ENCODE measurements at places on chromosomes 11 and 22.

- no peak for DNase-seq
These were observed 78.3 kb upstream of the AKIP1 start for GRCh38 chr11:8832571-8833260.

- DNase-seq = no peak
These were observed 1255.9 kb downstream of the TBC1D22A start for GRCh38 chr22:48018346-48018745.

GRCh38 chr22:17767233-17768065 lies 6.8 kb downstream of the BID start:
- DNase-seq = no peak

- no peak for DNase-seq
These were observed 2.9 kb upstream of the ENTHD1 start for GRCh38 chr22:39896313-39896996.

DNA sequence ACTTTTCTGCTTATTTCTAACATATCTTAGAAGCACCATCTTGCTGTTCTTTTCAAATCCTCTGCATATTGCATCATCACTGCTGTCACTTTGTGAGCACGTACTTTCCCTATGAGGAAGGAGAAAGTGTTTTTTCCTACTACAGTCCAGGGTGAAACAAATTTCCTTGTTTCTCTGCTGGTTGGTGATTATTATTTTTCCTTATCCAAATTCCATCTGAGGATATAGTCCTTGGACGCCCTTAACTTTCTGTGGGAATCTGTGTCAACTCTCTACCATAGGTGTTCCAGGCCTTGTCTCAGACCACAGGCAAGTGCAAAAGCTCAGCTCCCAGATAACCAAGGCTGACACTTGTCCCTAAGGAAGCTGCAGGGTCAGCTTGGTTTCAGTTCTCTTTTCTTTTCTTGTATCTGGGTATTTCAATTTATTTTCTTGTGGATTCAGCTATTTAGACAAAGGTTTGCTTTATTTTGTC lies 29.4 kb upstream of the LYVE1 start:
- DNase-seq = no peak

DNA sequence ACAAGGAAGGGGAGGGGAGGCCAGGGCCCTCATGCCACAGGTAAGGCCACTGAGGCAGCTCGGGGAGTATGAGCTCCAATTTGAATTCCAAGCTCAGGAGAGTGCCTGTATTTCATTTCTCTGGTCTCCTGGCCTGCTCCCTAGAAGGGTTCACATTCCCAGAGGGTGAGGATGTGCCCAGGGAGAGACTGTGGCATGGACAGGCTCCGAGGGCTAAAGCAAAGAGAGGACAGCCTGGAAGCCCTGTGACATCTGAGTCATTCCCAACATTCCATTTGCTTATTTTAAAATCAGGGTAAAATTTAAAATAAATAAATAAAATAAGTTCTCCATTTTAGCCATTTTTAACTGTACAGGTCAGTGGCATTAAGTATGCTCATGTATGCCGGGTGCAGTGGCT lies 18.6 kb upstream of the FOLR1 start:
- no peak for DNase-seq

DNA sequence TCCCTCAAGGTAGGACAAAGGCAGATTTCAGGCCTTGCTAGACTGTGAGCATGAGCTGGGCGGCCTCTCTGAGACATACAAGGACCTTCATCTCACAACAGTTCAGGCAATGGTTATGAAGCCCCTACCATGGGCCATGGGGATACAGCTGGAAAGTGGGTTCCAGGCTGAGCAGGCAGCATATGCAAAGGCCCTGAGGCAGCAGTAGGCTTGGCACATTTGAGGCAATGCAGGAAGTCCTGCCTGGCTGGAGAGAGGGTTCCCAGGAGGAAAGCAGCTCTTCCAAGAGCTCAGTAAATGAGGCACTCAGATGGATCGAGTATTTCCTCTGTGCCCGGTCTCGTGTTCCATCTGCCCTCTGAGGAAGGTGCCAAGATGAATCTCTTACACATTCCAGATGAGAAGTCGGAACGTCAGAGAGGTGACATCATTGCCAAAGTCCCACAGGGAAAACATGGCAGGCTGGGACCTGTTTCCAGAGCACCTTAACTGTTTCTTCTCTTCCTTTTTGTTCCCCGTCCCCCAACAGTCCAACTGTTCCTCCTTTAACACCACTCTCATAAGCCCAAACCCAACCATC lies 388.6 kb downstream of the MN1 start:
- no peak for DNase-seq

- DNase-seq = no peak
These were observed 138.9 kb upstream of the MTNR1B start for GRCh38 chr11:92830377-92831155.

DNA sequence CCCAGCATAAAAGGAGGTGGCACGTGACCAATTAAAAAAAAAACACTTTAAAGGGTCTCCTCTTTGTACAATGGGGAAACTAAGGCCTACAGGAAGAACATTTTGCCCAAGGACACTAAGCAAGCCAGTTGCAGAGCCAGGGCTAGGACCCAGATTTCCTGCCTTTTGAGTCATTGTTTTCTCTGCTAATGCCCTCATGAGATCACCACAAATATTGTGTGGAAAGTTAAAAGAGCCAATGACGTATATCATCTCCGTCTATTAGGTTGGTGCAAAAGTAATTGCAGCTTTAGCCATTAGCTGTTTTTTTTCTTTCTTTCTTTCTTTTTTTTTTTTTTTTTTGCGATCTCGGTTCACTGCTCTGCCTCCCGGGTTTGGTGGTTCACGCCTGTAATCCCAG lies 24.1 kb upstream of the LRRC32 start:
- DNase-seq = no peak

DNA sequence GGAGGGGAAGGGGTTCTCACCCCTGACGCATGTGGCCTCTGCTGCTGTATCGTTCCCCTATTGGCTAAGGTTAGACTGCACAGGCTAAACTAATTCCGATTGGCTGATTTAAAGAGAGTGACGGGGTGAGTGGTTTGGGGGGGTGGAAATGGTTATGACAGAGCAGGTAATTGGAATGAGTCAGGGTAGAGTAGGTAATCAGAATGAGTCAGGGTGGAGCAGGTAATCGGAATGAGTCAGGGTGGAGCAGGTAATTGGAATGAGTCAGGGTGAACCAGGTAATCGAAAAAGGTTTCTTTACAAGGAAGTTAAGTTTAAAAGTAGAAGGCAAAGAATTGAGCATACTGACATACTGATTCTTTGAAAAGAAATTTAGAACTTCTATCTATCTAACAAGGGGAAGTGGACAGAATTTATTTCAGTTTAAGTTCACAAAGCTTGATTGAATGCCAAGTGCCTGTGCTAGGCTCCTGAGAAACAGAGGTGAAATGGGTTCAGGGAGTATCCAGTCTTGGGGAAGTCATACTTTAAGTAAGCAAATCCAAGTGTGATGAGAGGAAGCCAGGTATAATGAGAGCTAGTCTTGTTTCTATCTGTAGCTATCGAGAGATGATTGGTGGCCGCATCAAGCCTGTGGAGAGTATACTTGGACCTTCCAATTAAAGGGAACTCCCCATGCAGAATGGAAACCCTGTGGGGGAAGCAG lies 58.0 kb downstream of the C11orf91 start:
- no peak for DNase-seq

DNA sequence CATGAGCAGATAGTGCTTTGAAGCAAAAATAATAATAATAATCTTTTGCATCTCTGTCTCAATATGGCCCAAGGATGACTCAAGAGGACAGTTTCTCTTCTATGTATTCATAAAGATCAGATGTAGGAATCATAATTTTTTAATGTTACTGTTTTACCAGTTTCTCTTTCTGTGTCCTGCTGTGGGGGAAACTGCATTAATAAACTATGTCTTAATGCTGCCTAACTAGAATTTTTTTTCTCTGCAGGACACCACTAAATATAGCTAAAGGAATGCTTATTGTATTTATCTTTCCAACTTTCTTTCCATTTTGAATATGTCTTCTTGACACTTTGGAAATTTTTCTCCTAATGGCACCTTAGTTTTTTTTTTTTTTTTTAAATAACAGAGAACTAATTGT lies 6.5 kb downstream of the FJX1 start:
- no peak for DNase-seq

DNA sequence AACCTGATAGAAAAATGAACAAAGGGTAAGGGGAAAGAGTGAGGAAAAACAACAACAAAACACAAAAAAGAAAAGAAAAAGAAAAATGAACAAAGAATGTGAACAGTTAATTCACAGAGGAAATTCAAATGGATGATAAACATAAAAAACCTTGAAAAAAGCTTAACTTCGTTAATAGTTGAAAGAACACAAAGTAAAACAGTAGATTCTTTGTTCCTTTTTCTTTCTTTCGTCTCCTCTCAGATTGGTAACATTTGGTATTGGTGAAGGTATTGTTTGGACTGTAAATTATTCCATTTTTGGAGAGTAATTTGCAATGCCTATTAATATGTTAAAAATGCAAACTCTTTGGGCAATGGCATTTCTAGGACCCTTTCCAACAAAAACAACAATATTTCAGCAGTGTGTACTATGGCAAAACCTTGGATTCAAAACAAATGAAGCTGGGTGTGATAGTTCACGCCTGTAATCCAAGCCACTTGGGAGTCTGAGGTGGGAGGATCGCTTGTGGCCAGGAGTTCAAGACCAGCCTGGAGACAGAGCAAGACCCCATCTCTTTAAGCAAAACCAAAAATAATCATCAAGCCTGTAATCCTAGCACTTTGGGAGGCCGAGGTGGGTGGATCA lies 3.3 kb upstream of the BACE1 start:
- no peak for DNase-seq

GRCh38 chr11:68470304-68470811 lies 9.8 kb downstream of the PPP6R3 start:
- DNase-seq = no peak

- DNase-seq = no peak
These were observed 44.5 kb downstream of the ANO1 start for GRCh38 chr11:70122490-70123198.

- DNase-seq = no peak
These were observed 43.3 kb upstream of the ANO1 start for GRCh38 chr11:70034740-70035365.

GRCh38 chr11:7414973-7415817 lies 70.1 kb upstream of the OLFML1 start:
- DNase-seq = no peak

DNA sequence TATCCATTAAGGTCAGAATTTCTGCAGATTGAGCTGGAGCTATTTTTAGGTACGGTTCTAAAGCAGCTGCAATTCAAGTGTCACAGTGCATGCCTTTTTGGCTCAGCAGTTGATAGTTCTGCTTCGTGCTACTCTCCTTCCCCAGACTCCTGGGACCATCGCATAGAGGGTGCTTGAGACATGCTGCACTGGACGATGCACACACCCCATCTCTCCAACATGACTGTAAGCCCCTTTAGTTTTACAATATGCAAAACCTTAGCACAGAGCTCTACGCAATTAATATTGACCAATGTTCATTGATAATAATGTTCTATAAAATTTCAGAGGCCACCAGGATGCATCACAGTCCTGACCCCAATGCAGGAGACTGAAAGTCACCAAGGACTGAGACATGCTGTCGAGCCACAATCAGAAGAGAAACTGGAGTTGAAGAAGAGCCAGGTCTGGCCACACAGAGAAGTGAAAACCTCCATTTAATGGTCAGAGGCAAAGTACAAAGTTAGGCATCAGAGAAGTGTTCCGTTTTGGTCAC lies 120.9 kb upstream of the ZC3H12C start:
- no peak for DNase-seq

DNA sequence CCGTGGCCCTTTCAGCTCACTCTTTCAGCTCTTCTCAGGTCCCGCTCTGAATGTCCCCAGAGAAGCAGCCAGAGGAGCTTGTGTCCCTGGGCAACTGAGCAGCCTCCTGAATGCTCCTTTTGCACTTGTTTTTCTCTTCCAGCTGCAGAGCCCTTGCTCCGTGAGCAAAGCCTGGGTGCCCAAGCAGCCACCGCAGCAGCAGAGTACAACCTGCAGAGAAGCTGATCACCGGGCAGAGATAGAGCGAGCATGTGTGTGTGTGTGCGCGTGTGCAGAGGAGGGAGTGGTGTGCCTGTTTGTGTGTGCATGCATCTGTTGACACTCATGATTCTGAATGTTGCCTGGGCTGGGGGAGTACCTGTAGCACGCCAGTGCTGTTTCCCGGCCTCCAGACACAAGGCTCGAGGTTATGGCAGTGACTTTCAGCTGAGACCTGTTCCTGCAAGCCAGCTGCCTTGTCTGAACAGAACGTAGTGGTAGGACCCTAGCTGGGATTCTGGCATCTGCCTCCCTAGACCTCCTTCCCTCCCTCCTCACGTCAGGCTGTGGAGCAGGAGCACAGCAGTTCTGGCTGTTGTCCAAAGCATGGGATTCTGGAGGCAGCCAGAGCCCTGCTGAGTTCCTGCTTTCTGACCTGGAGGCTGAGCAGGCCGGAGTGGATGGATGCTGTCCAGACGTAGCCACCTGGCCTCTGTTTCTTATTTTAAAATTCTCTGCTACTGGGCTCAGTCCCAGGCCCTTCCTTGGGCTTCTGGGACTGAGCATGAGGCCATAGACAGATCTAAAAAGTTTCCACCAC lies 4.5 kb upstream of the MAPK8IP1 start:
- no peak for DNase-seq
